ENCODE measurements at places on chromosomes 11 and 22.

- DNase-seq, result no peak
Measured at GRCh38 chr11:23509821-23510220, 649.5 kb upstream of the CCDC179 start.

- DNase-seq, result no peak
Measured at GRCh38 chr11:80462211-80462610, 1021.4 kb upstream of the TENM4 start.

GRCh38 chr11:122440811-122441665, 214.5 kb upstream of the UBASH3B start:
- DNase-seq, result no peak

DNA sequence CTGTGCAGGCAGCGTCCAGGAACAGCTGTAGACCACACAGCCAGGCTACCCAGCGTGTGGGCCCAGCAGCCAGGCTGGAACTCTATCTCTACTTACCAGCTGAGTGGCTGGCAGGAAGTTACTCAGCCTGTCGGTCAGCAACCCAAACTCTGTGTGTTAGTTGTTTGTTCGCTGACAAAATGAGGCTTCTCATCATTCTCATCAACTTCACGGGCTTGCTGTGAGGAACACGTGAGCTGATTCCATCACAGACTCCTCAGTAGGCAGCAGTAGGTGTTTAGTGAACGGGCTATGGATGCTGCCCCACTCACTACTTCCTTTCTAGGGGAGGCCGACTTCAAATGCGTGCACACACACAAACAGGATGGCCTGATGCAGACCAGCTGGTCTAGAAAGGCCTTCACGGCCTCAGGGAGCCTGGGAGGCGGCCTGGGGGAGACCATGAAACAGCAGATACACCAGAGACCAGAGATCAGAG, 830 bp upstream of the SPDYC start:
- DNase-seq, result no peak

DNA sequence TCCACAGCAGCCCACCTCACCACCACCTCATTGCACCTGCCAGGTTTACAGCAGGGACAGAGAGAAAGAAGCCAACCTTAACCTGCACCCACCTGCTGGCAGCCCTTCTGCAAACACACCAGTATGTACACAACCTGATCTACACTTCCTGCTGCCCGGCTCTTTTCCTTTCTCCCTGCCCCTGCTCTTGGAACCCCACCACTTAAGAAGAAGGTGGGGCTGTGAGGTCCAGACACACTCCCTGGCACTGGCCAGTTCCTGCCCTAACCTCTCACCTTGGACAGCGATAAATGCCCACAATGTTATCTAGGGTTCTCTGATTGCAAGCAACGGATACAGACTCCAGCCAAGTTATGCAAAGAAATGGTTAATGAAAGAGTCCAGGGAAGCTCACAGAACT, 10.8 kb upstream of the SLC35C1 start:
- no peak for DNase-seq

DNA sequence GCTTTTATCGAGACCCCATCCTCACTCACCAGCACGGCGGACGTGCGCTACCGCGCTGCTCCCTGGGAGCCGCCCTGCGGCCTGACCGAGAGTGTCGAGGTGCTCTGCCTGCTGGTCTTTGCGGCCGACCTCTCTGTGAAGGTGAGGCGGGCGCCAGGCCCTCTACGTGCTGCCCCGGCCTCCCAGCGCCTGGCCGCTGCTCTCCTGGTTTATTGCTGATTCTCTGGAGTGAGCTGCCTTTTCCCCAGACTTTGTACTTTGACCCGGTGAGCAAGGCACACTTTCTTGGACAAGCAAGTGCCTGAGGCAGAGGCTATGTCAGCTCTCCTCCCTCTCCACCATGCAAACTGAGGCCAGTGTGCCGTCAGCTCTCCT, 6.5 kb downstream of the TPCN2 start:
- no peak for DNase-seq

DNA sequence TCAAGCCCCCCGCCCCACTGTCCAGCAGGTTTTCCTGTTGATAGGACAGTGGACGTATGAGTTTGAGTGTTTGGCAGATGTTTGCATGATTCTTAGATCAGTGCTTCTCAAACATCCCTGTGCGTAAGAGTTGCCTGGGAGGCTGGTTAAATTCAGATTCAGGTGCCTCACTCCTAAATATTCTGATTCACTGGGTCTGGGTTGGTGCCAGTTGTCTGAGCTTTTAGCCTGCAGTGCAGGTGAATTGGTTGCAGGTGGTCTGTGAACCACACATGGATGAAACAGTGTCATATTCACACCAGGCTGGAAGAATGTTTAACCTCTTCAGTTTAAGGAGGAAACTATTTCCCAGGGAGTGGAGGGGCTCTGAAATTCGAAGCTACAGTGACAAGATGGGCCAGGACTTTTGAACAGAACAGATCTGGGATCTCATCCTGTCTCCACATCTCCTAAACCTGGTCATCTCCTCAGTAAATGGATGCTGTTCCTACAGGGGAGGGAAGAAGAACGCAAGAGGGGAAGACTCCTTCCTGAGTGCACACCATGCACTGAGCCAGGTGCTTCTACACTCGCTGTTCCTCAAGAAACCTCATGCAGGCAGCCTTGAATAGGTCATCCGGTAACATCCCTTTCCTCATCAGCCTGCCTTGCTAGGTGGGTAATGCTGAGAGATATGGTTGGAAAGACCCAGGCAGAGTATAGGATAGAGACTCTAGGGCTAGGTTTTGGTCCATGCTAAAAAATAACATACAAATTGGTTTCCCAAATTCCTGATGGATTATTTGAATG, 47.8 kb downstream of the TEAD1 start:
- no peak for DNase-seq

DNA sequence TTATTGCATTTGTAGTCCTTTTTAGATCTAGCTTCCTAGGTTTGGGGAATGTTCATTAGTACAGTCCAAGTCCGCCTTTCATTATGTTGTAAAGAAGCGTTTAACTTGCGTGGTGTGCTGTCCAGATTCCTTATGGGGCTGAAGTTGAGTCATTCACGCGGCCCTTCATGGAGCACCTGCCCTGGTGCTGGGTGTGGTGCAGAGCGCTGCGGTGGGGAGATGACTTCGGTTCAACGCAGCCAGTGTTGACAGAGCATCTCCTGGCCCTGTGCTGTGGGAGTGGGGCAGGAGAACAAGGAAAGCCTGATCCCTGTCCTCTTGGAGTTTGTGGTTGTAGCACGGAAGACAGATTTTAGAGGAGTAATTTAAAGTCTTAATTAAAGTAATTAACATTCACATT, 152.0 kb downstream of the TBC1D22A start:
- no peak for DNase-seq

GRCh38 chr11:81963018-81963417, 770.6 kb downstream of the FAM181B start:
- no peak for DNase-seq

GRCh38 chr11:61914471-61915171, 2.7 kb downstream of the RAB3IL1 start:
- no peak for DNase-seq

DNA sequence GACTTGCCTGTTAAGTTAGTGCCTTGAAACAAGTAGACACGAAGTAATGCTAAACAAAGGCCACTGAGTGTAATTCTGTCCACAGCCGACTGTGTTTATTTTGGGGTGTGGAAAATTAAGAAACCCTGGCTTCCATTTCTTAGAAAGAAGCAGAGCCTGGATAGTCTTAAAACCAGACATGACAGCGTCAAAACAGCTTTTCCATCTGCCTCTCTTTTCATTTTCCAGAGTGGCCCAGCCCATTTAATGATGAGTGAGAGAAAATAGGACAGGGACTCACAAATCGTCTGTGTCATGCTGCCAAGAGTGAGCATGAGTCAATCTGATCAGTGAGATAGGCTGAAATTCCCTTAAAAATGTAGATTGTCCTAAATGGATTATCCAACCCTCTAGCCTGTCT, 485.9 kb downstream of the JRKL start:
- no peak for DNase-seq

DNA sequence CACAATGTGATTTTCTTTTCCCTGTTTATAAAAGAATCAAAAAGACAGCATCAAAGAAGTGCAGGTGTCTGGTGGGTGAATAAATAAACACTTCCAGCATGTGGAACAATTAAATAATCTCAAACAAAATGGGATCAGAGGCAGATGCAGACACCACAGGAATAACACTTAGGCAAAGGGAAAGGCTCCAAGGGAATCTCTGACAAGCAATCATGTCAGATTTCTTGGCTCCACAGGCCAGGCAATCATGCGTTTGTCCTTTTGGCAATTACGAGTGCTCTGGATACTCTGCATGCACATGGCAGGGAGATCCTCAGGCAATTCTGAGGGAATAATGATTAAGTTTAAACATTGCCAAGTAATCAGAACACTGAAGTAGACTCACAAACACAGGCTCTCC, 403.5 kb upstream of the LUZP2 start:
- no peak for DNase-seq

GRCh38 chr11:99148352-99148751, 127.6 kb downstream of the CNTN5 start:
- no peak for DNase-seq

GRCh38 chr11:65861533-65862183, 1.4 kb downstream of the MUS81 start:
- no peak for DNase-seq

DNA sequence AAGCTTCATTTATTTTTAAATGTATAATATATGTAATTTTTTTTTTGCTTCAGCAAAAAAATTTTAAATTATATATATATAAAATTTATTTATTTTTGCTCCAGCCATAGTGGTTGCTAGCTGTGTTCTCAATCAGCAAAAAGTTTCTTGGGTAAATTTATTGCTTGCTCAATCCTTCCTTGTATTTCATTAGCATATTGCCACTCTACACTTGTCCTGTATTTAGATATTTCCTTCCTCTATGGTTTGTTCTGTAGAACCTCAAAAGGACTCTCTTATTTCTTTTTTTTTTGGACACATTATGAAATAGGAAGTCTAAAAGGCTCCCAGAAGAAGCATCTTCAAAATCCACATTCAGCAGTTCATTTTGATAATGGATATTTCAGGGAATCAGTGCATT, 2.3 kb downstream of the PTPRJ start:
- DNase-seq, result no peak

DNA sequence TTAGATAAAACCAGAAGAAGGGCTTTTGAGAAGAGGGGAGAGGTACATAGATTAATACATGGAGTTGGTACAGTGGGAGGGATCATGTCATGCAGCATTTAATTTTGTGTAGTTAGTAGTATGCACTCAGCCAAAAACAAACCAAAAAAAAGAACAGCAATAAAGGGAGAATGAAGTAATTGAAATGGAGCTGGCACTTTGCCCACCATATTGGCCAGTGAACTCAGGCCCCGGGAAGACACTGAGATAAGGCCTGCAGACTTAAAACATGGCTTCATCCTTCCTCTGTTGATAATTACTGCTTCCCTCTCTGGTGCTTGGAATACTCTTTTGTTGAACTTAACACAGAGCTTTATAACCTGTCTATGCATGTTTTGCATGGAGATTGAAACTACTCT, 3.1 kb downstream of the PANX1 start:
- DNase-seq, result no peak

DNA sequence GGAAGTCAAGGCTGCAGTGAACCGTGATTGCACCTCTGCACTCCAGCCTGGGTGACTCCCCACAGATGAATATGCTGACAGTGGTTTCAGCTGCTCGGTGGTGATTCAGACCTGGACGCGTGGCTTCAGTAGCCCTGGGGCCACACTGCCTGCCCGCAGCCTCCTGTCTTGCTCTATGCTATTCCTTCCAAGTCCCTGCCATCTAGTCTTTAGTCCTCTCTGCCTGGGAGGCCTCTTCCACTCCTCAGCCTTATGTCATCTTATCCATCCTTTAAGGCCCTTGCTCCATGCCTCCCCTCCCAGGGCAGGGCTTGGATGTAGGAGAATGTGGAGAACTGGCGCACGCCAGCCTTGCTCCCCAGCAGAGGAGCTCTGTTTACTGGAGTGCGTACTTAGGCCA, 23.0 kb downstream of the YDJC start:
- no peak for DNase-seq

- DNase-seq, result no peak
Measured at GRCh38 chr22:45448431-45448830, 34.9 kb downstream of the RIBC2 start.

GRCh38 chr11:8220261-8221045, 43.2 kb downstream of the LMO1 start:
- DNase-seq, result no peak

GRCh38 chr11:26078231-26078821, 253.6 kb upstream of the ANO3 start:
- no peak for DNase-seq

DNA sequence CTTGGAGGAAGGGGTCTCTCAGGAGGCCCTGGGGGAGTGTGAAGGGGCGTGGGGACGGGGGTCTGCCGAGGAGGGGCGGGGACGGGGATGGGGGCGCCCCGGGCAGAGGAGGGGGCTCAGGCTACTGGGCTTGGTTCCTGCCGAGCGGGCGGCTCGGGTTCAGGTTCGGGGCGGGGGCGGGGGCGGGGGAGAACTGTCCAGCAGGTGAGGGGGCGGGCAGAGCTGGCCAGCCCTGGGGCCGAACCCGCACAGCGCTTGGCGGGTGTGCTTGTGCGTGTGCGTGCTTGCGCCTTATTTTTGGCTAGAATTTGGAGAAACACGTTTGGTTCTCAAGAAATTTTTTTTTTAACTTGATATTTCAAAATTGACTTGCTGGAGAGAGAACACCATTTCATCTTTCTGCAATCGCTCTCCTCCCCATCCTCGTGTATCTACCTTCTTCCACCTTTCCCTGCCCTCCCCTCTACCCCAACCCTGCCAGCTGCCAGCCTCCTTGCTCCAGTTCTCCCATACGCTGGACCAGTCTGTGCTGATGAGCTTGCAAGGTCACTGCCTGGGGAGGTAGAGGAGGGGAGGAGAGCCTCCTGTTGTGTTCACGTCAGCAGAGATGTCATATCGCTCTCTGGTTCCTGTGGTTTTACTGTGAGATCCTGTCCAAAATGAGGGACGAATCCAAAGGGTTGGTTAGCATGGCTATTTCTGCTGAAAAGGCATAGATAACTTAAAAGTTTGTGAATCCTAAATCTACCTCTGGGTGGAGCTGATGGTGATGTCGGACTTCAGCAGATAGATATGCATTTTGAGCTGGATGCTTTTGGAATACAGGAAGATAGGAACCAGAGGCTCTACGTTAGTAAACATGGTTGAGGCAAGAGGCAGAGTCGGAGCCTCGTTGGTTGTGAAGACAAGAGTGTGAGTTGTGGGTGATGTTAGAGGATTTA, 668 bp downstream of the MADD start:
- no peak for DNase-seq

- no peak for DNase-seq
Measured at GRCh38 chr11:48020092-48020755, 39.9 kb downstream of the PTPRJ start.

Data from stimulated activated CD4-positive, alpha-beta T cell treated with anti-CD3 and anti-CD28 coated beads, TNF-alpha, amount 100 ng/mL, for 4 hours (primary cell).